ENCODE measurements at places on chromosomes 6 and 20.

- no peak for DNase-seq
Observed at GRCh38 chr6:170462366-170463020, 90.6 kb downstream of the PSMB1 start.

DNA sequence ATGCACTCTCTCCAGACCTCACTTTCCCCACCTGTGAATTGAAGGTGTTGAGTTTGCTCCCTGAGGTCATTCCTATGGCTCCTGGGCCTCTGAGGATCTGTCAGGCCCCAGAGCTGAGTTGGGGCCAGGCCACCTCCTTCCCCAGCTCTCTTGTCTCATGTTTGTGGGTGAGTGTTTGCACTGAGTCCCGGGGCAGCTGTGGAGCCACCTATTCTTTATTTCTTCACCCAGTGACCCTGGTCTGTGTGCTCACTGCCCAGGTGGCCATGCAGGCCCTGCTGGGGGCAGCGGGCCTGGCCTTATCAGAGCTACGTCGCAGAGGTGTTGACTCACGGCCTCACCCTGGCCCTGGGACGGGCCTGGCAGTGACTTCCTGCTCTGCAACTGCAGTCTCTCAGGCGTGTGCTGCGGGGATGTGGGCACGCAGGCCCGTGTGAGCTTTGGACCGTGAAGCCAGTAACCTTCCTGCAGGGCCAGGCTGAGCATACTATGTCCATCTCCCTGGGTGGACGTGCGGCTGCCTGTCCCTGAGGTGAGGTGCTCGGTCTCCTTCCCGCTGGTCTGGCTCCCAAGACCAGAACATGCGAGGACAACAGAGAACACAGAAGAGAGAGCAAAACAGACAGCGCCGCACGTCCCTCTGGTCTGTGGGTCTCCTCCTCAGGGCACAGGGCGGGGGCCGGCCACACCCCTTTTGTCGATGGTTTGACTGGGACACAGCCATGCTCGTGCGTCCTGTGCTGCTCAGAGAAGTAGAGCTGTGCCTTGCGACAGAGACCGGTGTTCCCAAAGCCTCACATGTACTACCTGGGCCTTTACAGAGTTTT lies 12.1 kb downstream of the TMEM181 start:
- DNase-seq: no peak

DNA sequence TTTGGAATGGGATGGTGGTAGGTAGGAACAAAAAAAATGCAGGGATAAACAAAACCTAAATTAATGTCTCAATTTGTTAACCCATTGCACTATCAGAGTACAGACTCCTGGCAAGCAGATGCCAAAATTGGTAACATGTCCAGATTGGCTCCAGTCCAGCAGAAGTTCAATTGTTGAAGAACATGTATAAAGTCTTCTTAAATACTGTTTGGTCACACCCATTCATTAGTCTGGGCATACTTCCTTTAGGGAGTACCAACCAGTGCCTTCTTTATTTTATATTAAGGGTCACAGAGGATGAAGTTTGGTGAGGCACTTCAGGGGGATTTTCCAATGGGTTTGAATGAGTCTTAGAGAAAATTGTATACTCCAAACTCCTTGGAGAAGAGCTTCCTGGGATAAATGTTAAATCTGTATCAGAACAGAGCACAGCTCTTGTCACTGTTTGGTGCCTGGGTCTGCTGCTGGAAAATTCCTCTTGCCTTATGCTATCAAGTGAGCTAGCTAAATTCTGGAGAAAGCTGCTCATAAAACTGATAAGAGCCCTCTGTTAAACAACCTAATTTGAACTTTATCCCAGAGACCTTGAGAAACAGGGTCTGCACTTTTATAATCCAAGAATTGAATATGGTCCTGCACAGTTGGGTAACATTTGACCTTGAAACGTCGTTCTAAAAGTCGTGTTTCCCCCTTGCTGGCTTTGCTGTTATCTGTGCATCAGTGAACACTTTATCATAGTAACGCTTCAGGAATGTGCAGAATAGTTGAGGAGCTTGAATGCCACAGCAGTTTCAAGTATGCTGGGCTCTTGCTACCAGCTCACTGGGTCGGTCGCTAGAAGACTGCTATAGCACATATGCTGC lies 334.1 kb upstream of the CITED2 start:
- DNase-seq: no peak

DNA sequence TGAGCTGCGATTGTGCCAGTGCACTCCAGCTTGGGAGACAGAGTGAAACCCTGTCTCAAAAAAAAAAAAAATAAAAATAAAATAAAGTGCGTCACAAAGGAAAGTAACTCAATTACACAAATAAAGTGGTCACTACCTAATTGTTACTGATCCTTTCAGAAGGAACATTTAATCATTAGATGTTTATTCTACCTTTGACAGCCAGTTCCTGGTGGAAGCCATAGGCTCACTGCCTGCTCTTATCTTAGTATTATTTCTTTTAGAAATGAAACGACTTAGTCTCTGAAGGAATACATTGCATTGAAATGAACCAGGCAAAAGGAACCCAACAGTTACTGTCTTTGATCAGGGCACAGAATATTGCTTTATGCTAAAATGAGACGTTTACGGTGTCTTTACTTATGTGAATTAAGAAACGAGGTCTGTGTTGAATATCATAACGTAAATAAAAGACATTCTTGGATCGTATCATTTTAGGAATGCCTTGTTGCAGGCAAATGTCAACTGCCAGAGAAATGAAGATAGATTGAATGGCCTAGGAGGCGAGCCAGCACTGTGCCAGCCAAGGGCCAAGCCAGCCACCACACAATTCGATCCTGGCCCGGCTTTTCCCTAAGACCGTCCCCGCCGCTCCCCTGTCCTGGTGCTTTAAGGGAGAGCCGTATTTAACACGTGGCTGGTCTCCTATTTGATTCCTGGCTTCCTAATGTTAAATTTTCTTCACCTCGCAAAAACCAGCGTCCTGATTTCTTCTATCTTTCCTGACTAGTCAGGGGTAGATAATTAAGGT lies 136.7 kb upstream of the GMDS start:
- no peak for DNase-seq

GRCh38 chr6:74826263-74826662 lies 379.6 kb downstream of the COL12A1 start:
- DNase-seq: no peak

DNA sequence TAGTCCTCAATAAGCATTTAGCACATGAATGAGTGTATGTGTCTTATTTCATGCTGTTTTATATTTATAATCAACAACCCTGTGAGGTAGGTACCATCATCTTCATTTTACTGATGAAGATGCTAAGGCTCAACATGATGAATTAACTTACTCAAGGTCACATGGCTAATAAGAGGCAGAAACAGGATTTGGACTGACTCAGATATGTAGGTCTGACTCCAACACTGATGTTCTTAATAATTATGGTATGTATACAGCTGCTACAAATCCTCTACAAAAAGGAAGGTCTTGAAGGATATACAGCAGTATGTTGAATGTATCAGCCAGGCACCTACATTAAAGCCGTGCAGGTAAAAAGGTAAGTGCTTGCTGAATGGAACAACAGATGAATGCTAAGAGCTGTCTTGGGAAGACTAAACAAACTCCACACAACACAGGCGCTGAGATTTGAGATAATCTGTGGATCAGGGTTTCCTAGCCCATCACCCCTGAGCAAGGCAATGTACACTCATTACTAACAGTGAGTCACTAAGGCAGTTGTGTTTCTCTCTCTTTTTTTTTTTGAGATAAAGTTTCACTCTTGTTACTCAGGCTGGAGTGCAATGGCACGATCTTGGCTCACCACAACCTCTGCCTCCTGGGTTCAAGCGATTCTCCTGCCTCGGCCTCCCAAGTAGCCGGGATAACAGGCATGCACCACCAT lies 31.9 kb downstream of the TTI1 start:
- no peak for DNase-seq

GRCh38 chr20:64136004-64136710 lies 28.1 kb upstream of the MYT1 start:
- no peak for DNase-seq

GRCh38 chr6:143680141-143680540 lies 2.4 kb downstream of the PHACTR2 start:
- DNase-seq: no peak

- DNase-seq: no peak
Observed at GRCh38 chr6:80158478-80158989, 52.1 kb downstream of the BCKDHB start.

Measured in T-helper 2 cell (primary cell).